ENCODE measurements at places on chromosomes 7 and 10.

GRCh38 chr7:132078891-132079735, 497.2 kb downstream of the PLXNA4 start:
- no peak for DNase-seq

DNA sequence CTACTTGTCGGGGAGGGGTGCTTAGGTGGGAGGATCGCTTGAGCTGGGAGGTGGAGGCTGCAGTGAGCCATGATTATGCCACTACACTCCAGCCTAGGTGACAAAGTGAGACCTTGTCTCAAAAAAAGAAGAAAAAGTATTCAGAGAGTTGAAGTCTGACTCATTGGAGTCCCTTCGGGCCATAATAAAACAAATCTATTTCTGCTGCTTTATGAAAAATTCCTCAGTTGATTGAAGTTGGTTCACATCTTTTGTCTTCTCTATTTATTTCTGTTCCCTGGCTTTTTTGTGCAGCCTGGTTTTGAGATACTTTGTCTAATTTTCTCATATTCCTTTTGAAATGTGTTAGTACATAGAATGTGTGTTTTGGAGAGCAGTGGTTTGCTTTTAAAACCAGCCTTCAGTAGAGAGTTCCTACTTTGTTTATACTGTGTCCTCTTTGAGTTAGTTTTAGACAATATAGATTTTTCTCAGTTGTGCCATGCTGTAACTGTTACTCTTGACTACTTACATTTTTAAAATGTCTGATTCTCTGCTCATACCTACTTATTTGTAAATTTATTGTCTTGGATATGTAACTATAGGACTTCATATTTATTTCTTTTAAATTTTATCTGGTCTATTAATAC, 36.7 kb downstream of the LUC7L2 start:
- peak; percentile 16 for DNase-seq

- no peak for DNase-seq
These were observed 101.4 kb upstream of the DLX6 start for GRCh38 chr7:96903906-96904305.

DNA sequence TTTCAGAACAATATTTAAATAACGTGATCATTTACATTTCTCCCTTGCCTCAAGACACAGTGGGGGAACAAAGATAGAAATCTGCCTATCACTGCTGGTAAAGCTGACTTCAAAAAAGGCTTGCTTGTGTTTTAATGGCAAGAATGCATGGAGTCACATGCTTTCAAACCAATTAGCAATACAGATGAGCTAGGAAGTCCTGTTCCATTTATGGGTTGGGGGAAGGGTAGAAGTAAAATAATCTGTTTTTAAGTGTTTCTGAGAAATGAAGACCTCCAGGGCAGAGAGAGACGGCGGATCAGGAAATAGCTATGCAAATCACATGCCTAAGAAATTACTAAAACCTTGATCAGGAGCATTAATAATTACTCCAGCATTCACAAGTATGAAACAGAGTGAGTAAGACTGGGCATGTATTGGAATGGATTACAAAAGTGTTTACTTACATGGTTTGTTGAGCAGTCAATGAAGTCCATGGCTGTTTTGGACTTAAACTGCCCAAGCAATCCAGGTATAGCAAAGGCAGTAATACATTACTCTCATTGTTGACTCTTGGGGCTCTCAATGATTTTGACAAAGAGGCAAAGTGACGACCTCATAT, 142.0 kb downstream of the ARID5B start:
- no peak for DNase-seq

- no peak for DNase-seq
These were observed 368.1 kb downstream of the CXCL12 start for GRCh38 chr10:44016589-44017482.

DNA sequence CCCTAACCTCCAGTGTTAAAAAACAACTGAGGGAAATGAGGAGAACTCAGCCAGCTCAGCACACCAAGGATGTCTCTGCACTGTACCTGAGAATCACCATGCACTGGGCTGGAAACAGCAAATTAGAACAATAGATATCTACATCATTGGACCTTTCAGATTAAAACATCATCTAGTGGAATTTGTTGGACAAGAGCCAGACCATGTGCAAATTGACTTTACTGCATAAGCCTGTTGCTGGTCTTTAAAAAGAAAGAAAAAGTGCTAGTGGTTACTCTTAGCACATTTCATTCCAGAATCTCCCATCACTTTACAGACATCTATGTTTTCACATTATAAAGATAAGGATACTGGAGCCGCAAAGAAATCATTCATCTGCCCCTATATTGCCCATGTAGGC, 75.4 kb downstream of the FGFR2 start:
- no peak for DNase-seq

DNA sequence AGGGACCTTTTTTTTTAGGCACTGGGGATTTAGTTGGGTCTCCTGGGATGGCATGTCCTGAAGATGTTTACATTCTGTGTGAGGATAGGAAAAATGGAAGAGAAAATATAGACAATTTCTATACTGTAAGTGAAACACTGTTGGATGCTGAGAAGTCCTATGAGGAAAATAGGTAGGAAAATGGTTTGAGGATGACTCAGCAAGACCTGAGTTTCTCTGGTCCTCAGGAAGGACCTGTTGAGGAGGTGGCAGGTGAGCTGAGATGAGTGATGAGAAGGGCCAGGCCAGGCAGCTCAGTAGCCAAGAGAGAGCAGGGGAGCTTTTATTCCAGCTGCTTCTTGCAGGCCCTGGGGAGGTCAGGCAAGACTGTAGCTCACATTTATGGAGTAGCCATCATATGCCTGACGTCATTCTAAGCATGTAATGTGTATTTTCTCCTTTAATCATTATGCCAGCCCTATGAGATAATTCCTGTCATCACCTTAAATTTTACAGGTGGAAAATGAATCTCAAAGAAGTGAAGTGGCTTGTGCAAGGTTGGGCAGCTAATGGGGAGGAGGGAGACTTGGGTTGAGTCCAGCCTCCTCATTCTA, 19.1 kb upstream of the LRRC18 start:
- DNase-seq, result no peak

DNA sequence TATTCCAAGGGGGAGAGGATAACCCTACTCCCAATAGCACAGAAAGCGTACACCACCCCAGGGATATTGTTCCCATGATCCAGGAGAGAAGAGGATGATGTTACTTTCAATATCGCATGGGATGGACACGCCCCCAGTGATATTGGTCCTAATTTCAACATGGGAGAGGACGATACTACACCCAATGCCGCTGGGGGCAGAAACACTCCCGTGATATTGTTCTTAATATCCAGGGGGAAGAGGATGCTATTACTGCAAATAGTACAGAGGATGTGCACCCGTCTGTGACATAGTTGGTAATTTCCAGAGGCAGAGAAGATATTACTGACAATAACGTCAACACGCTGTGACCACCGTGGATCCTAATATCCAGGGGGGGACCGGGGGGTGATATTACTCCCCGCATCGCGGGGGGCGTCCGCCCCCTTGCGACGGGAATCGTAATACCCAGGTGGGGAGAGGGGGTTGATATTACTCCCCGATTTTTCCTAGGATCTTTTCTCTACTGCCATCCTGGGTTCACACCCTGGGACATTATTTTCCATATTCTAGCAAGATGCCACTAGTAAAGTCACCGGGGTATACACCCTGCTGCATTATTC, 16.6 kb downstream of the MEIG1 start:
- DNase-seq, result no peak

DNA sequence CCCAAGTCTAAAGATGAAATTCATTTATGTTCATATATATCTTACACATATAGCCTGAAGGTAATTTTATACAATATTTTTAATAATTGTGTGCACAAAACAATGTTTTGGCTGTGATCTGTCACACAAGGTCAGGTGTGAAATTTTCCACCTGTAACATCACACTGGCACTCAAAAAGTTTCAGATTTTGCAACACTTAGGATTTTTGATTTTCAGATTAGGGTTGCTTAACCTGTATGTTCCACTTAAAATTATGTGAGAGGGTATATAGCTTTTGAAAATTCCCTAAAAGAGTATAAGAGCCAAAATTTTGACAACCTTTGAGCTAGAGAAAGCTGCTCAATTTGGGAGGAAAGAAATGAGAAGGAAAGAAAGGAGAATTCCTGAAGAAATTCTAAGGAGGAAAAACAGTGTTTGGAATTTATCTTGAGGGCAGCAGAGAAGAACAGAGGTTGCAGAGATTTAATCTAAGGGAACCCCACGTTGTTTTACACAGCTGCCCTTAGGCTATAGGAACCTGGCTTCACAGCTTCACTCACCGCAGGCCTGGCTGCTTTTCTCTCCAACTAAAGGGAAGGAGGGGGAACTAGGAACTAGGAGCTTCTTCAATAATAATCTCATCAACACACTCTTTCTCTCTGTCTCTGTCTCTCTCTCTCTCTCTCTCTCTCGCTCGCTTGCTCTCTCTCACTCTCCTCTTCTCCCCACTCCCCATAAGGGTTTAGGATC, 8.5 kb downstream of the VOPP1 start:
- DNase-seq, result no peak

- peak; percentile 45 for DNase-seq
These were observed 13.4 kb upstream of the GLI3 start for GRCh38 chr7:42250411-42250810.

GRCh38 chr10:120824881-120825309, 26.3 kb upstream of the WDR11 start:
- DNase-seq, result peak; percentile 1

DNA sequence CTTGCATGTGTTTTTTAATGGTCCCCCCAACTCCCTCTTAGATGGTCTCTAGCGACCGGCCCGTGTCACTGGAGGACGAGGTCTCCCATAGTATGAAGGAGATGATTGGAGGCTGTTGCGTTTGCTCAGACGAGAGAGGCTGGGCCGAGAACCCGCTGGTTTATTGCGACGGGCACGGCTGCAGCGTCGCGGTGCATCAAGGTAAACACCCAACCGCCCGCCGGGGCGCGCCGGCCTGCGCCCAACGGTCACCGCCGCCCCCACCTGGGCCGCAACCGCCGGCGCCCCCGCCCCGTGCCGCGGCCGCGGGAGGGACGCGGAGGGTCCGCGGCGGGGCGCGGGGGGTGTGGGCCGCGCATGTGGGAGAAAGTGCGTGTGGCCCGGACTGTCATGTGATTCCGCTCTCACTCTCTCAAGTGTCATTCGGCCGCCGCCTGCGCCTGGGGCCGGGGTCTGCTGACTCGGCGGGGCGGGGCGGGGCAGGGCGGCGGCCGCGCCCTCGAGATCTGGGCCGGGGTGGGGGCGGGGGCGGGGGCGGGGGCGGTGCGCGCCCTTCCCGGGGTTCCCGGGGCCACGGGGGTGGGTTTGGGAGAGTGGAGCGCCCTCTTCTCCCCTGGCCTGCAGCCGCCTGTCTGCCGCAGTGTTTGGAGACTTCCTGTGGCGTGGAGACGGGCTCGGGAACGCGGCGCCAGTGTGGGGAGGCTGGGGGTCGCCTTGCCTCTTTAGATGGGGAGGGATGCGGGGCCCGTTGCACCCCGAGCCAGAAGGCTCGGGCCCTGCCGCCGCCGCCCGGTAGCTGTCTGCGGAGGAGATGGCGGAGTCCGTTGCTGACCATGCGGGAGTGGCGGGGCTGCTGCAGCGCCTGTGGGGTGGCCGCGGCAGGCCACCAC, 817 bp downstream of the MLLT10 start:
- peak; percentile 40 for DNase-seq

DNA sequence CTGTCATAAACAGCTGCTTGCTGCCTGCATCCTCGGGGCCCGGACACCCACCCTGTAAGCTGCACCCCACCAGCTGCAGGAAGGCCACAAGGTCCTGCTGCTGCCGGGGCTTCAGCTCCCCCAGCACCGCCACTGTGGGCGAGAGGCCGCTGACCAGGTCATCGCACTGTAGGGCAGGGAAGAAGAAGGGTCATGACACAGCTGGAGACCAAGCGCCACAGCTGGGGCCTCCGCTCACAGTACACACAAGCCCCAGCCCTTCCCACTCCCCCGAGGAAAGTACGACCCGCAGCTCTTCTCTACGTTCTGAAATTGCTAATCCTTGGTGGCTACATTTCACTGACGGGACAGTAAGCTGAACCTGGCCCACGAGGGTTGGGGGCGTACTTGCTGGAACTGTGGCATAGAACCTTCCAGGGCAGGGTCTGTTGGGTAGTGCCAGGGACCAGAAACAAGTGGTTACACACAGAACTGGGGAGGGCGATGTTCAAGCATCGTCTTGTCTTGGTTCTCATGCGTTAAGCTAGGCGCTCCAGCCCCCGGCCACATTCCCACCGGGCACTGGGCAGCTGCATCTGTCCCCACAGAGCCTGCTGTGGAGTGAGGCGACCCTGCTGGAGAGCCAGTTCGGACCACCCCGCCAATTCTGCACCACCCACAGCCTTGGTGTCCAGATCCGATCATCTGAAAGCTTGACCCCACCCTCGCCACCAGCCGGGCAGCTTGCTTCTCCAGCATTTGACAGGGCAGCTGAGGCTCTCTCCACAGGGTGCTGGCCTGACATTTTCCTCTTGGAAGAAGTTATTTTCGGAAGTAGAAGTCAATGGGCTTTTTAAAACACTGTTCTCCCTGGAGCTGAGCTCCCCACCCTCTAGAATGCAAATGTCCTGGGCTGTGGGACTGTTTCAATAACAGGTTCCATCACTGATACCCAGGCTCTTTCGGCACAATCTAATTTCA, 50.8 kb downstream of the GSDME start:
- DNase-seq, result no peak

DNA sequence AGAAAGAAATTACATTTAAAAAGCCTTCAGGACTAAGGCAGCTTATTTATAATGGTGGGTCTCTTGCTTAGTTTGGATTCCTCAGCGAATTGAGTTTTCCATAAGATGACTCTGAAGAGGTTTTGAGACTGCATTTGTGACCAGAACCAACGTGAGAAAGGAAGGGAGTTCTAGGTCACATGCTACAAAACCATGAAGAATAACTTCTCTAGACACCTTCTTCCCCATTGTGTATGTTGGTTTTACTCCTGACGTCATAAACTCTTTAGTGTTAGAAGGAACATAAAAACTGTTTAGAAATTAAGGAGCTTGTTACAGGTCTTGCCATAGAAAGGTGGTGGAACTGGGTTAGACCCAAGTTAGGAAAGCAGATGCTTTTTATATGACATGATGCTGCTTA, 11.1 kb downstream of the PTPN12 start:
- DNase-seq, result no peak

DNA sequence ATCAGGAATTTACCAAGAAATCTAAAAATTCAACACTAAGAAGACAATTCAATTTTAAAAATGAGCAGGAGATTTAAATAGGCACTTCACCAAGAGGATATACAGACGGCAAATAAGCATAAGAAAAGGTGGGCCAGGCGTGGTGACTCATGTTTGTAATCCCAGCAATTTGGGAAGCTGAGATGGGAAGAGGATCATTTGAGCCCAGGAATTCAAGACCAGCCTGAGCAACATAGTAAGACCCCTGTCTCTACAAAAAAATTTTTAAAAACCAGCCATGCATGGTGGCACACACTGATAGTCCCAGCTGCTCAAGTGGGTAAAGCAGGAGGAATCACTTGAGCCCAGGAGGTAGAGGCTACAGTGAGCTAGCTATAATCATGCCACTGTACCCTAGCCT, 3.5 kb upstream of the AKR1D1 start:
- DNase-seq, result no peak

- DNase-seq, result no peak
These were observed 122.8 kb downstream of the BAMBI start for GRCh38 chr10:28800144-28800543.

DNA sequence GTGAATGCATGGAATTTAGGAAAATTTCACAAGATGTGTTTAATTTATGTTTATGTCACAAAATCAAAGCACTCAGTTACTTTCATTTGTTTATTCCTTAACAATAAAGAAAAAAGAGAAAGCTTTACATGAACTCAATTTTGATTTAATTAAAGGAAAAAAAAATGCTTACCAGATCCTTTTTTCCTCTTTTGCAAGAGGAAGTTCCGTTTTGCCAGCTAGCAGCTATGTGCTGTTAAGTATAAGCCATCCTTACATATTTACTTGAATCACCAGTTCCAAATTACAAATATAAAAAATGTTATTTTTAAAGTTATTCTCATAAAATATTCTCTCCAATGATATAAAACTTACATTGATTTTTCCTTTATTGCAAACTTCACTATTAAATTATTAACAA, 12.7 kb downstream of the MRC1 start:
- no peak for DNase-seq
